ENCODE measurements at places on chromosomes 4 and X.

- no peak for DNase-seq
Observed at GRCh38 chr4:61771056-61771455, 570.9 kb downstream of the ADGRL3 start.

- DNase-seq: no peak
Observed at GRCh38 chrX:49999087-49999486, 76.7 kb downstream of the CLCN5 start.

DNA sequence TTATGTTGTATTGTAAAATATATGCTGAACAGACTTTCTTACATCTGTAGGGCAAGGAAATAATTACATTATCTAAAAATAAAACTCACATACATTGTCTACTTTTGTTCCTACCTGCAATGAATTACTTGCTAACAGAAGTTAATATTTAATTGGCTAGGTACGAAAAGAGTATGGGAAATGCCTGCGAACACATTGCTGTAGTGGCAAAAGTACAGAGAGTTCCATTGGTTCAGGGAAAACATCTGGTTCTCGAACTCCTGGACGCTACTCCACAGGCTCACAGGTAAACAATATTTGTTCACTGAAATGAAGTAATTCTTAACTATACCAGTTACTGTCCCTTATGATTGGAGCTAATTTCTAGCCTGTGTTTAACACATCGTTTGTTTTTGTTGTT is 837.4 kb downstream of the ADGRL3 start:
- no peak for DNase-seq

DNA sequence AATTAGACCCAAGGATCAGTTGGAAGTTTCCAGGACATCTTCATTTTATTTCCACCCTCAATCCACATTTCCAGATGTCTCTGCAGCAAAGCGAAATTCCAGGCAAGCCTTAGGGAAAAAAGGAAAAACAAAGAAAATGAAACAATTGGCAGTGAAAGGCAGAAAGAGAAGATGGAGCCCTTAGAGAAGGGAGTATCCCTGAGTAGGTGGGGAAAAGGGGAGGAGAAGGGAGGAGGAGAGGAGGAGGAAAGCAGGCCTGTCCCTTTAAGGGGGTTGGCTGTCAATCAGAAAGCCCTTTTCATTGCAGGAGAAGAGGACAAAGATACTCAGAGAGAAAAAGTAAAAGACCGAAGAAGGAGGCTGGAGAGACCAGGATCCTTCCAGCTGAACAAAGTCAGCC is at the start of gene PLP1:
PLP1 (plus strand) TSS at position 295 of the 400 bp plus-strand sequence. CDS start 156 bp downstream, outside the sequence.
- DNase-seq: no peak

GRCh38 chr4:20552004-20552403 is 148.3 kb upstream of the PACRGL start:
- no peak for DNase-seq

GRCh38 chrX:153723351-153724251 is 586 bp downstream of the BCAP31 start:
- no peak for DNase-seq

GRCh38 chr4:159191989-159192388 is 89.1 kb downstream of the RAPGEF2 start:
- no peak for DNase-seq

DNA sequence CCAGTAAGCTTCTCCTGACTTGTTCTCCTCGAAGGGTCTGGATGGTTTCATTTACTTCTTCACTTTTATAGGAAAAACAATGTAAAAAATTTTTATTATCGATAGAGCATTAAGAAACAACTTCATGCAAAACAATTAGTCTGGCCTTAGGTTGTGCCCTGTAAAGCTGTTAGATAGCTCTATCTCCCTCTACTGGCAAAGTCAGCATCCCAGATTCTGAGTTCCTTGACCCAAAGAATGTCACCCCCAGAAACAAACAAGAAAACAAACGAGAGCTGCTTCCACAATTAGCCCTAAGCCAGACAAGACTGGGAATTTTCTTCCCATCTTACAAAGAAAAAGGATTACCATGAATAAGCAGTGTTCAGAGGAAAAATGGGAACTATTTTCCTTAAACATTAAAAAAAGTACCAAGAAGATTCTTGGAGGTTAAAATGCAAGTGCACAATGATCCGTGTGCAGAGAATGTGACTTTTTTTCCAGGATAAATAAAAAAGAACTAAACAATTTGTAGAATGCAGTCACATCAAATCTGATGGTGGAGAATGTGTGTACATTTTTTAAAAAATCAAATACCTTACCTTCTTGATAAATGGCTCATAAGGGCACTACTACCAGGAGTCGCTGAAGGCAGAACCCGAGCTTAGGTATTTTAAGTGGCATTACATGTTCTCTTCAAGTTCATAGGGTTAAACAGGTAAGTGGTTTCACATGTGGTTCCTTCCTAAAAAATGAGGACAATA is 293.2 kb downstream of the FBXO8 start:
- DNase-seq: no peak

GRCh38 chrX:155068165-155068564 is 2.8 kb downstream of the CMC4 start:
- DNase-seq: no peak

- DNase-seq: no peak
Observed at GRCh38 chr4:128387600-128388351, 100.2 kb upstream of the PGRMC2 start.

GRCh38 chr4:29309050-29309449 is 1411.1 kb upstream of the PCDH7 start:
- no peak for DNase-seq

- no peak for DNase-seq
Observed at GRCh38 chr4:184959309-184959708, 59.0 kb upstream of the HELT start.

DNA sequence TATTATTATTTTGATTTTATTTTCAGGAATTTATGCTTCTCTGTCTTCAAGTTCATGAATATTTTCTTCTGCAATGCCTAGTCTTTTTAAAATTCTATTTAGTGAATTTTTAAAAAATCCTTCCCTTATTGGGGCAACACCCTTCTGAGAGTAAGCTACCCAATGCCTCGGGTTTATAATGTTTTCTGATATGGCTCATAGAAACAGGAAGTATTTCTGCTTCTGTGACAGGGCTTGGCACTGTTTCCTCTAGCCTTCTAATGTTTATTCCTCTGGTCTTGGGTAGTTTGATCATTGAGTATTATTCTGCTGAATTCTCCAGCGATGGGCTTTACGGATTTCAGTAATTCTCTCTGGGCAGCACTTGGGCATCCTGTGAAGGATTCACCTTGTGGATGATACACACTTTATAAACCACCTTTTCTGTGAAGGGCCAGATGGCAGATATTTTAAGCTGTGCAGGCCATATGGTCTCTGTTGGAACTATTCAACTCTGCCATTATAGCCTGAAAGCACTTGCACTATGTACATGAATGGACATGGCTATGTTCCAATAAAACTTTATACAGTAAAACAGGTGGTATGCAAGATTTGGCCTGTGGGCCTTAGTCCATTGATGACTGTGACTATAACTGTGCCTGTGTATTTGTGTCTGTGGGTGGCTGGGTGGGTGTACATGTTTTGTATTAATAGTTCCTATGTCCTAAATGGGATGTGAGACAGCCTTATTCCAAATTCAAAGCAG is 95.9 kb upstream of the FAT1 start:
- no peak for DNase-seq

DNA sequence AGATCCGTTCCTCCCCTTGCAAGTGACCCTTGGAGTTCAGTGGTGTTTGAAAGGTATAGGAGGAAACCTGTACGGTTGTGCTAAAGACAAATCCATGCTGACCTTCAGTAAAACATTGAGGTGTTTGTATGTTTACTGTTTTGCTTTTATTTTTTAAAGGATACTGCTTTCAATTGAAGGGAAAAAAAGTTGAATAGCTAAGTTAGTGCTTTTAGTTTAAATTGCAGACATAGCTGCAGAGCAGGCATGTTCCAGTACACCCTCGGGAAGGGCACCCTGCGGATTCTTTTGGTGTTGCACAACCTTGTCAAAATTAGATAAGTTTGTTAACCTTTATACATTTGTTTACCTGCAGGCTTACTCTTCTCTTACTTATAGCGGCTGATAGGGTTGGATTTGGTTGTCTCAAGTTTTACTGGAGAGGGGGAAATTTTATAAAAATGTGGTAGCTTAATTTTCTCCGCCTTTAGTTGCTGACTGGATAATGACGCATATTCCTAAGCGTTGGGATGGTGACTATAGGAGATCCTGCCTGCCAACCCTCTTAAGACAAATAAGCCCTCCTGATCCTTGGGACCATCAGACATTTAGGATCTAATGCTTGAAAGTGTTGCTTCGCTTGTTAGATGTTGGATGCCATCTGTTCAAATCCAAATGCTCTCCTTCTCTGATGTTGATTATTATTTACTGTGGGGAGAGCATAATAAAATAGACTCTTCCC is 2.0 kb downstream of the RAPGEF2 start:
- DNase-seq: no peak

- no peak for DNase-seq
Observed at GRCh38 chr4:25770847-25771246, 91.9 kb downstream of the SEL1L3 start.

GRCh38 chr4:111806331-111806730 is 338.9 kb upstream of the FAM241A start:
- DNase-seq: no peak

DNA sequence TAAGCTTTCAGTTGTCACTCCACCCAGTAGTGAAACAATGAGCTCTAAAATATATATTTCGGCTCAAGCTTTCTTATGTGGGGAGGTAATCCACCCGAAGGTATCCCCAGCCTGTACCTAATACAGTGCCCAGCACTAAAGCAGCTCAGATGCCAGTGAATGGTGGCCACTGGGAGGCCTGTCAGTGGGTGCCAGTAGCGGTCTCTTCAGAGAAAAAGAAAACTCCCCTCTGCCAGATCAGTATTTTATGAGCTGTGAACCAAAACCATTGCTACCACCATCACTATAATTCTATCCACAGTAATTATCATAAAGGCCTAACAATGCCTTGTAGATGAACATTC is 835 bp upstream of the NFKB1 start:
- DNase-seq: no peak

All from NCI-H2107 (cell line).